Activated CD4-positive, alpha-beta memory T cell treated with anti-CD3 and anti-CD28 coated beads, Interleukin-2, amount 10 ng/mL, durations not matched to agents 7 days and 5 days (primary cell): ENCODE measurements at places on chromosomes 2 and 18. TPM values are rescaled to one million over a fixed set of nuclear protein-coding genes. Genes with fewer than 3 reads are reported as not detected.

The FBXO41 gene
- total RNA-seq = 13.3 TPM

The POMC gene
- total RNA-seq = 2.7 TPM

The C2orf68 gene
- 50.9 TPM for total RNA-seq

The CCBE1 gene
- total RNA-seq = not detected

The FSHR gene
- total RNA-seq = not detected

The CETN1 gene
- total RNA-seq = not detected

The ARHGEF4 gene
- 0.30 TPM for total RNA-seq

The GPR17 gene
- total RNA-seq = not detected

The ALPI gene
- total RNA-seq = not detected

The HOXD3 gene
- not detected for total RNA-seq

The PFN4 gene
- total RNA-seq = not detected

The MCFD2 gene
- 48.8 TPM for total RNA-seq

DNA sequence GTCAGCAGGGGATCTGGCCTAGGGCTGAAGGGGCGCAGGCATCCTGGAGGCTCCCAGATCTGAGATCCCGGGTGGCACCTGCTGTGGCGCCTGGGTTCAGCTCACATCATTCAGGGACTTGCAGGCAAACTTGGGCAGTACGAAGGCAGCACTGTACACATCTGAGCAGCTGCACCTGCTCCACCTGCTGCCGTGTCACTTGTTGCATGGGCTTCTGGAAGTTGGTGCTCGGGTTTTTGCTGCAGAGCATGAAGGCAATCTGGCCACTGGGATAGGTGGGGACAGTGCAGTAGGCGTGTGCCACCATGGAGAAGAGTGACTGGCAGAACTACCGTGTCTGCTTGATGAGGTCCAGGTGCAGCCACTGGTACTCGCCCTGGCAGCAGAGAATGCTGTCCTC is 48.6 kb downstream of the UGGT1 start:
- DNase-seq = no peak
- H3K36me3 ChIP-seq = peaks cover 53% of the 10 kb centered on the region
- H3K4me1 ChIP-seq = no peaks in the 10 kb centered on the region
- H3K27ac ChIP-seq = no peak overlapping the region

- DNase-seq = no peak
- no peak overlapping the region for H3K4me3 ChIP-seq
- no peaks in the 10 kb centered on the region for H3K27me3 ChIP-seq
- no peak overlapping the region for H3K27ac ChIP-seq
- H3K36me3 ChIP-seq = no peaks in the 10 kb centered on the region
These were observed 455.4 kb downstream of the NUP35 start for GRCh38 chr2:183579686-183580085.

- H3K4me1 ChIP-seq = peaks cover 10% of the 10 kb centered on the region
- peak; percentile 41 for DNase-seq
- H3K27me3 ChIP-seq = peaks cover 39% of the 10 kb centered on the region
- no peak overlapping the region for H3K27ac ChIP-seq
These were observed 767 bp downstream of the RHOB start for GRCh38 chr2:20447437-20448245.

DNA sequence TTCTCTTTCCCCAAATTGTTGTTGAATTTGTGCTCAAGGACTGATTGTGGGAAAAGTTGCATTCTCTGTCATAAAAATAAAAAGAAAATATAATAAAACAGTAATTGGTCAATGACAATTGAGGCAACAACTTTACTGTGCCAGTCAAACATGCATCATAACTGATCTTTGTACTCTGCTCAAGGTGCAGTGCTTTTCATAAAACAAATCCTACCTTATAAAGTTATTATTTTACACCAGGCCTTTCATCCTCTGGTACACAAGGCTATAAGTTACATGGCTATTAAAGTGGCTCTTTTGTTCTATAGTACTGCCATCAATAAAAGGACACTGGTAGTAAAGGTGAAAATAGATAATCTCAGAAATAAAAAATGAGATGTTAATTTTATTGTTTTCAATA is 761.9 kb downstream of the SATB2 start:
- DNase-seq = no peak
- no peak overlapping the region for H3K4me3 ChIP-seq
- no peaks in the 10 kb centered on the region for H3K27me3 ChIP-seq
- no peaks in the 10 kb centered on the region for H3K4me1 ChIP-seq

- H3K27me3 ChIP-seq = no peaks in the 10 kb centered on the region
- no peak for DNase-seq
- peaks cover 4% of the 10 kb centered on the region for H3K4me1 ChIP-seq
- no peak overlapping the region for H3K27ac ChIP-seq
These were observed 56.3 kb downstream of the TLK1 start for GRCh38 chr2:171104379-171104778.

DNA sequence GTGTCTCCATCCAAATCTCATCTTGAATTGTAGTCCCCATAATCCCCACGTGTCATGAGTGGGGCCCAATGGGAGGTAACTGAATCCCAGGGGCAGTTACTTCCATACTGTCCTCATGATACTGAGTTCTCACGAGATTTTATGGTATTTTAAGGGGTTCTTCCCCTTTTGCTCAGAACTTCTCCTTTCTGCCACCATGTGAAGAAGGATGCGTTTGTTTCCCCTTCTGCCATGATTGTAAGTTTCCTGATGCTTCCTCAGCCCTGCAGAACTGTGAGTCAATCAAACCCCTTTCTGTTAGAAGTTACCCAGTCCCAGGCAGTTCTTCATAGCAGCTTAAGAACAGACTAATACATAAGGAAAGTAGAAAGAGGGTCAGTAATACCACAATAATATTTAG is 480.4 kb downstream of the KCNJ3 start:
- no peaks in the 10 kb centered on the region for H3K36me3 ChIP-seq
- H3K4me1 ChIP-seq = no peaks in the 10 kb centered on the region
- H3K27me3 ChIP-seq = no peaks in the 10 kb centered on the region
- H3K27ac ChIP-seq = no peak overlapping the region

- H3K27ac ChIP-seq = no peak overlapping the region
- no peaks in the 10 kb centered on the region for H3K36me3 ChIP-seq
- no peak overlapping the region for H3K4me3 ChIP-seq
- H3K4me1 ChIP-seq = no peaks in the 10 kb centered on the region
- H3K27me3 ChIP-seq = peaks cover 14% of the 10 kb centered on the region
- no peak for DNase-seq
These were observed 84.1 kb downstream of the SPTBN1 start for GRCh38 chr2:54540194-54540593.

DNA sequence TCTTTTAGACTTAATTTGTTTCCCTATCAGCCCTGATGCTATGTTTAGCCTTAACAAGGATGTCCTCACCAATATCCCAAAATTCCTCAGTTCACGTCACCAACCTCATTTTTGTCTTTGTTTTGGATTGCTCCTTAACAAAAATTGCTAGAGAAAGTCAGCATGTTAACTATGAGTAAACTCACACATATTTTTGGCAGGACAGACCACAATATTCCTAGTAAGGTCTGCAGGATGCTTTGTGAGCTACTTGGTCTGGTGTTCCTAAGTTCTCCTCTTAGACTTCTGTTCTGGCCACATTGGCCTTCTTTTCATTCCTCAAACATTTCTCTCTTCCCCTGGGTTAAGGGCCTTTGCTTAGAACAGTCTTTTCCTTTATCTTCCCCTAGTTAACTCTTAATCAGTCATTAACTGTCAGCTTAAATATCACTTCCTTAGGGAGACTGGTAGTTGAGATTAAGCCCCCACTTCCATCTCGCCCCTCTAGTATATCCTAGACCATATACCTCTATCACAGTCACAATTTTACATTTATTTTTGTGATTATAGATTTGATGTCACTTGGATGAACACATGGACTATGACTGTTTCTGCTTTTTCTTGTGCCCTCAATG is 116.2 kb downstream of the ADCYAP1 start:
- no peak for DNase-seq
- H3K4me1 ChIP-seq = no peaks in the 10 kb centered on the region
- H3K27me3 ChIP-seq = peaks cover 2% of the 10 kb centered on the region
- H3K36me3 ChIP-seq = no peaks in the 10 kb centered on the region

DNA sequence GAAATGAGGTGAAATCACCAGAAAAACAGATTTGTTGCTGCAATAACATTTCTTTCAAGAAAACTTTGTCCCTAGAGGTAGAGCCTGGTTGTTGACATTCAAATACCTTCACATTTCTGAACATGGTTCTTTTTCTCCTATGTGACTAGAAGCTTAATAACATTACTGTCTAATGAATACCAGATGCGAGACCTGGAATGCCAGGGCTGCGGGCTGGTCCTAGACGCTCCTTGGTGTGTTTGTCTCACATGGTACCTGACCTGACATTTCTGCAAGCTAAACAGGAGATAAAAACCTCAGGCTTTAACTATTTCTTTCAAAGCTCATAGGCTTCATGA is 38.5 kb downstream of the ACKR3 start:
- no peak overlapping the region for H3K27ac ChIP-seq
- H3K36me3 ChIP-seq = no peaks in the 10 kb centered on the region
- H3K4me1 ChIP-seq = no peaks in the 10 kb centered on the region
- DNase-seq = no peak
- H3K27me3 ChIP-seq = peaks cover 26% of the 10 kb centered on the region
- H3K4me3 ChIP-seq = no peak overlapping the region

DNA sequence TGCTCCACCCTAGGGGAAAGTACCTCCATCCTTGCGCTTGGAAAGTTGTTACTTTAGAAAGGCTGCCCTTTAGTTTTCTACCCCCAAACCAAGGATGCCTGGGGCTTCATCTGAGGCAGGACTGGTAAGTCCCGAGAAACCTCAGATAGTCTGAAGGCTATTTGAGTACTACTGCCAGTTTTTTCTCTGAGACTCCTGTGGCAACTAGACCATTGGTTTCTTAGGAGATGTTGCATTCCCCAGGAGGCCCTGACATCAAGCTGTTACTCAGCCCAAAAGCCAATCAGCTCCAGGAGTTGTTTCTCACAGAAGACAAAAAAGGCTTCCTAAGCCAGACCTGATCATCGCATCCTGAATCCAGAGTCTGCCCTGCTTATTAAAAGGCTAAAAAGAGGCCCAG is 67.2 kb downstream of the COLEC12 start:
- H3K4me3 ChIP-seq = no peak overlapping the region
- no peaks in the 10 kb centered on the region for H3K4me1 ChIP-seq
- H3K36me3 ChIP-seq = no peaks in the 10 kb centered on the region

DNA sequence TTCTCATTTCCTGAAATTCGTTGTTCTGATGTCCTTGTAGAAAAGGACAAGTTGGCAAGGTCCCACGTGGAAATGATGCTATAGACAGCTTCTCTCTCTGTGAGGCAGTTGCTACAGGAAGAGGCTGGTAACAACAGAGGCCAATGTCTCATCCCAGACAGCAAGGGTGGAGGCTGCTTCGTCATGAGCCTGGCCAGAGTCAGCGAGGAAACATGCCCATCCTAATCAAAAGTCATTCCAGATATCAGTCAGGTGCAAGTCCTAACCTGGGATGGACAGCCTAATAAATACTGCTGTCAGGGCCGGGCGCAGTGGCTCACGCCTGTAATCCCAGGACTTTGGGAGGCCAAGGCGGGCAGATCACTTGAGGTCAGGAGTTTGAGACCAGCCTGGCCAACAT is 6.4 kb upstream of the SMAD7 start:
- peaks cover 33% of the 10 kb centered on the region for H3K4me1 ChIP-seq
- H3K27me3 ChIP-seq = peaks cover 8% of the 10 kb centered on the region
- no peak overlapping the region for H3K27ac ChIP-seq
- no peak overlapping the region for H3K4me3 ChIP-seq
- H3K36me3 ChIP-seq = no peaks in the 10 kb centered on the region

DNA sequence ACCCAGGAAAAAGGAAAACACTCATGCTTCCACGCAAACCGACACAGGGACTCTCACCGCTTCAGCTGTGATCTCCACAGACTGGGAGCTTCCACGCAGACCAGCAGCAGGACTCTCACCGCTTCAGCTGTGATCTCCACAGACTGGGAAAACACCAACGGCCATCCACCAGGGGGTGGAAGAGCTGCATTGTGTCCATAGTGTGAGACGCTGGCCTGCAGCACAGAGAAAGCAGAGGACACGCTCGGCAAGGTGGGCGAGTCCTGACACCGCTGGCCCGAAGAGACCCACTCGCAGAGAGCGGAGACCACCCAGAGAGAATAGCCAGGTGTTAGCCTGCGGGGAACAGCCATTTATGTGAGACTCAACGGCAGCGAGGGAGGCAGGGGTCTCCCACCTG is 42.5 kb upstream of the NFATC1 start:
- no peak overlapping the region for H3K4me3 ChIP-seq
- H3K27ac ChIP-seq = no peak overlapping the region
- H3K36me3 ChIP-seq = peaks cover 4% of the 10 kb centered on the region
- H3K27me3 ChIP-seq = no peaks in the 10 kb centered on the region
- no peak for DNase-seq
- peaks cover 12% of the 10 kb centered on the region for H3K4me1 ChIP-seq

GRCh38 chr2:197141702-197142473 is 168.7 kb downstream of the ANKRD44 start:
- no peak for DNase-seq
- no peaks in the 10 kb centered on the region for H3K27me3 ChIP-seq

DNA sequence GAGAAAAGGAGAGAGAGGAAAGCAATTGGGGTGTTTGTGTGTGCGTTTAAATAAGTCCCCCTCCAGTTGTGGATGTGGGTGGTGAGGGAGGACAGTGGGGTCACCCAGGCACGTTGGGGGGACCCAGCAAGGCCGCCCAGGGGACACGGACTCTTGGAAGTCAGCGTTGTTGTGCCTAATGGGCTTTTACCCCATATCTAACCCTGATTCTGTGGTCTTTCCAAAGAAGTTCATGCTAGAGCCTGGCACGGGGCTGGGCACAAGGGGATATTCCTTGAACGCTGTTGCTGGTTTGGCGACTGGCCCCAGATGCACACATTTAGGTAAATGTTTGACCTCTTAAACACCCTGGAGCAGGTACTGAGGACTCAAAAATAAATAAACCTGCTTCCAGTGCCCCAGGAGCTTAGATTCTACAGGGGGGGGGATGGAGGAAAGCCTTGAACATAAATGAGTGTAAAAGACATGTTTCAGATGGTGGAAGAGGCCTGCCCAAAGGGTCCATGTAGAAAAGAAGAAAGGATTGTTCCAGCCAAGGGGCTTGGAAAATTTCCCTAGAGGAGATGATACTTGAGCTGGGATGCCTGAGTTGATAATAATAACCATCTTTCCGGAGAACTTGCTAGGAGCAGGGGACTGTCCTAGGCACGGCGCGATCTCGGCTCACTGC is 97.7 kb upstream of the SIX3 start:
- peaks cover 10% of the 10 kb centered on the region for H3K4me1 ChIP-seq
- no peaks in the 10 kb centered on the region for H3K36me3 ChIP-seq
- no peak overlapping the region for H3K4me3 ChIP-seq

- no peaks in the 10 kb centered on the region for H3K27me3 ChIP-seq
- no peaks in the 10 kb centered on the region for H3K4me1 ChIP-seq
- no peak overlapping the region for H3K27ac ChIP-seq
These were observed 79.4 kb downstream of the MARCHF4 start for GRCh38 chr2:216292886-216293301.

GRCh38 chr2:211132573-211132972 is 576.2 kb downstream of the CPS1 start:
- H3K36me3 ChIP-seq = no peaks in the 10 kb centered on the region
- H3K27ac ChIP-seq = no peak overlapping the region
- H3K27me3 ChIP-seq = no peaks in the 10 kb centered on the region
- H3K4me1 ChIP-seq = no peaks in the 10 kb centered on the region

DNA sequence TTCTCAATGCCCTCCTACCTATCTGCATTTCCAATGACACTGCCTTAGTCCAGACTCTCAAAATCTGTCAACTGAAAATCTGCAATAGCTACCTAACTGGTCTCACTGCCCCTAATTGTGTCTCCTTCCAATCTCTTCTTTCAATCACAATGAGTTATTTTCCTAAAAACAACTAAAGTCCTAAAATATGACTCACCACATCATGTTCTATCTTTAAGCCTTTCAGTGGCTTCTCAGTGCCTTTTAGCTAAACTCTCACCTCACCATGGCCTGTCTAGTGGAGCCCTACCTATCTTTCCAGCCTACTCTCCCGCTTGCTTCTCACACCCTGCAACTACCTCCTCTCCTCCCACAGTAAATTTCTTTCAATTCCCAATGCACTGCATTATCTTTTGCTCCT is 220.9 kb upstream of the PKDCC start:
- peaks cover 21% of the 10 kb centered on the region for H3K27me3 ChIP-seq
- no peak for DNase-seq
- no peak overlapping the region for H3K4me3 ChIP-seq
- no peak overlapping the region for H3K27ac ChIP-seq
